ENCODE measurements at places on chromosomes 12 and 14.
A peak's percentile ranks its signal among the peaks of the same experiment; 100 is the strongest.

DNA sequence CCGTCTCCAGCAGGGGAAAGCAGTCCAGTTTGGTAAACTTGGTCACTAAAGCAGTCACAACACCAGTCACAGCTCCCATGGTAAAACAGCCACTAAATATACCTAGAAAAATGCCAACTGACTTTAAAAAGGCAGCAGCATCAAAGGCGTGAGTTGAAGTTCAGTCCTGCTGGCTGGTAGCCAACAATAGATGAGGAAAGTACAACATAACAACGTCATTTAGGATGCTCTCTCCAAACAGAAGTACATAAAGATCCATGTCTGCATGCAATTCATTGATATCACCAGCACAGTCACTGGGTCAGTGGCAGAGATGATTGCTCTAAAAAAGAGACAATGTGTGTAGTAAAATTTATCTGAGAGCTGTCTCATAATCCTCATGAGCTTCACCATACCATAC, 59.3 kb upstream of the TMPO start:
- DNase-seq = no peak

DNA sequence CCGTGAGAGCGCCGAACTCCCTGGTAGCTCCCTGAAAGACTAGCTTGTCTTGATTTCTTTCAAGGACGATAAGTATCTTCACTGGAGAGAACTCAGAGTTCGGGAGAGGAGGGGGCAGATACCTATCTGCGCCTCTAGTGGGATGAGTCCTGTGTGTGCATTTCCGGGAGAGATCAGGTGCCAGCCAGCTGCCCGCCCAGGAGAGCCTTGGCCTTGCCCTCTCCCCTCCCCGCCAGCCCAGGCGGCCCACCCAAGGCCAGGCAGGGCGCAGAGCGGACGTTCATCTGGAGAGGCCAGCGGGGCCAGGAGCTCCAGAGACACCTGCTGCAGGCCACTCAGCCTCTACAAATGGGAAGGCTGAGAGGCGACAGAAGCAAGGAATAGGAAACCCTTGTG, 1.0 kb downstream of the CD9 start:
- DNase-seq = no peak

DNA sequence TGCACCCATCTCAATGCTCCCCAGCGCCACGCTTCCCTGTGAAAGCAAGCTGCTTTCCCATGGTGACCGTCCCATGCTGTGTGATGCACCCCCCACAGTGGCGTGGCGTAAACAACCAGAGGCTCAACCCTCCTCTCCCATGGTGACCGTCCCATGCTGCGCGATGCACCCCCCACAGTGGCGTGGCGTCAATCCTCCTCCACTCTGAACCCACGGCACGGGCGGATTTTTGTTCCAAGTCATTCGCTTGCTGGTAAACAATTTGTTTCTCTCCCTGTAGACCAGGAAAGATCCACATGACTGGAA, 8.9 kb downstream of the STX2 start:
- DNase-seq = no peak

- no peak for DNase-seq
Observed at GRCh38 chr12:34350092-34351041, 328.1 kb downstream of the ALG10 start.

DNA sequence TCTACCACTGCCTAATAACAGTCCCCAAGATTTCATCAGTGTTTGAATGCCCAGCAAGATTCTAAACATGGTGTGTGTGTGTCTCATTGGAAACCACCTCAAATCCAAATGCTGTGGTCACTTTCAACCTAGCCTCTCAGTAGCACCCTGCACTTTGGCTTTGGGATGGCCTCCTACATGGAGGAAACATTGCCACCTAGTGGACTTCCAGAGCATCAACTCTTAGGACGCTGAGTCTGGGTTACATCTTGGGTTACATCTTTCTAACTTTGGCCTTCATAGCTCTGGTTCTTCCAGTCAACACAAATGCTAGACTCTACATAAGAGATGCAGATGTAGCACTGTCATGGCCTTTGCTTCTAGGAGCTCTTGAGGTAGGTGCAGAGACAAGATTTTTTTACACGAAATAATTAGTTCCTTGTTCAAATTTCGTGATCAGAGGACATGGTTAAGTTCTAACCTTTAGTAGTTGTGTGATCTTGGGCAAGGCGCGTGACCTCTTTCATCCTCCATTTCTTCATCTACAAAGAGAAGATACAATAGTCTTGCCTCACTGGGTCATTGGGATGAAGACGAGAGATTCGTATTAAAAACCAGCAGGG, 113.5 kb upstream of the VASH1 start:
- DNase-seq = peak; percentile 52

- no peak for DNase-seq
Observed at GRCh38 chr12:132326646-132327045, 2.7 kb downstream of the GALNT9 start.

- DNase-seq = no peak
Observed at GRCh38 chr14:27187136-27187535, 589.3 kb upstream of the NOVA1 start.

DNA sequence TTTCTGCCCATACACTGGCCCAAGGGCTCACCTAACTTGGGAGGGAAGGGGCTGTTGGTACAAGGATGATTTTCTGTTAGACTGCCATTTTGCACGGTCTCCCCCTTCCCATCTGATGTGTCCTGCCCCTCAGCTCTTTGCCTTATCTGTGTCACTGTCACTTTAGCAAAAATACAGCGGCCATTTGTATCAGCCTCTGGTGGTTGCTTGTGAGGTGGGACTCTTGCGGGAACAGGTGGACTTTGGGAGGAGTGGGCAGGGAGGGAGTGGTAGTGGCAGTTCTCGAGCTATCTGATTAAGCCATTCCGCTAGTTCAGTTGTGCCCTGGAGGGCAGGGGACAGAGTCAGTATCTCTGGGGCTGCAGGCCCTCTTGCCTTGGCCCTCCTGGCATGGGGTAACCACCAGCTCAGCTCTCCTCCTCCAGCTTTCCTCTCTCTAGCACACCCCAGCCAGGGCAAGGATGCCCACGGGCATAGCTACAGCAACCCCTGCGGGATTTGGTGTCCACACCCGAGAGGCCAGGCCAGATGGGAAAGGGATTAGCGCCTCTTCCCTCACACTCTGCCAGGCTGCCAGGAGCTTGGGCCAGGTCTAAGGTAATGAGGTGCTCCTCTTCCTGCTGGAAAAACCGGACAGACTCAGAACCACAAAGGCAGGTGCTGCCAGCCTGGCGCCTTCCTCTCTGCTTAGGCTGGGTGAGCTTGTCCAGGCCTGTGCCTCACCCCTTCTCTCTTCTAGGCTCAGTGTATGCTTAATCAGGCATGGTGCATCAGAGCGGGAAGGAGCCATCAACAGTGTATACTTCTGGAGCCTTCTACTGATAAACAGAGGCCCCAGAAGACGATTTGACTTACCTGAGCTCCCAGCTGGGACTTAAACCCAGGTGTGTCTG, 8.7 kb downstream of the SLC48A1 start:
- DNase-seq = no peak

DNA sequence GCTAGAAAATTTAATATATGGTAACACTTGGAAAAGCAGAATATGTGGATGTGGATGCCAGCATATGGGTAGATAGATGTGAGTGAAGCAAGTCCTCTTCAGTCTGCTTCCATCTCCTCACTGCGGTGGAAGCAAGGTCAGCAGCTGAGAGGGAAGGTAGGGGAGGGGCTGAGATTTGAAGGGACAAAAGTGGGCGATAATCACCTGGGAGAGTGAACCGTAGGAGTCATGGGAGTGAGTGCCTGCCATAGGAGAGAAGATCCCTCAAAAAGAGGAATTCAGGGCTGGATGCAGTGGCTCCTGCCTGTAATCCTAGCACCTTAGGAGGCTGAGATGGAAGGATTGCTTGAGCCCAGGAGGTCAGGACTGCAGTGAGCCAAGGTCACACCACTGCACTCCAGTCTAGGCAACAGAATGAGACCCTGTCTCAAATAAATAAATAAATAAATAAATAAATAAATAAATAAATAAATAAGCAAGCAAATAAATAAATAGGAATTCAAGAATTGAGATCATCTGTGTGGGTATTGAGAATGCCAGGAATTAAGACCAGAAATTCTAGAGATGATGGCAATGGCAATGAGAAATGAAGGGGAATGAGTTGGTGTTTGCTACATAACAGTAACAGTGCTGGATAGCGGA, 123.4 kb downstream of the BICD1 start:
- DNase-seq = no peak

DNA sequence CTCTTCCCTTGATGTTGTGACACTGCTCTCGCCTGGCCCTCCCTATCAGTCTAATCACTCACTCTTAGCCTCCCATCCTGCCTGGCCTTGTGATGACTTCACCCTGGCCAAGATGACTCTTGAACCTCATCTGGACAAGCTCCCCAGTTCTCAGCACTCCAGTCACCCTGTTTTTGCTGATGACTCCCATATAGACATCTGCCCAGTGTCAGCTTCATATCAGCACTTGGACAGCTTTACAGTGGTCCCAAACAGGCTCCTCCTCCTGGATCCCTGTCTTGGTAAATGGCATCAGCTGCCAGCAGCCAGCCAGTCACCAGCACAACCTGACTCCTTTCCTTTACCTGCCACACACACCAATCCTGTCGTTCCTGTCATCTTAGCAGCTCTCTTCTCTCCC, 104.2 kb downstream of the POLR3B start:
- DNase-seq = peak; percentile 13

DNA sequence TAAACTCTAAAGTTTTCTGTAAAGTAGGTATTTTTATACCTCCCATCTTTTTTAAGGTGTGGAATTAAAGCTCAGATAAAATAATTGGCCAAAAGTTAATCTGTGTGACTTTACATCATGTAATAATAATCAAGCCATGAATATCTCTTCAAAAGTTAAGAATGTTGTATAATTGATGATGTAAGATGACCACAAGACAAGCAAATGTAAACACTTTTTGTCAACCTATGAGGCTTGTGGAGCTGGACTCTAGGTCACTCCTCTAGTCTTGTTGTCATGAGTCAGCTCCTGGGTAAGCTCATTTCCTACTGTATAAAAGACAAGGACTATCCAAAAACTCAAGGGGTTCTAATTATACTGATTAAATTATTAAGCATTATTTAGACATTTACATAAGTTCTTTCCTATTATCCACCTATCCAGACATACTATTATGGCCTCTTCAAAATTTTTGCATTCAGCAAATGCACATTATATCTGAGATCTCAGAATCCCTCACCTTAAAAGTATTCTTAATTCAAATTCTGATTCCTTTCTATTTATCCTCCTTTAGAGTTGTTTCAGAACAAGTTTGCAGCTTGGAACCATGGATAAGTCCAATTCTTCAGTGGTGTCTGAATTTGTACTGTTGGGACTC, at the start of gene OR4K5:
Gene OR4K5 (plus strand): TSS at position 587 of the 637 bp plus-strand sequence. CDS start 0 bp downstream, at position 587.
- no peak for DNase-seq

DNA sequence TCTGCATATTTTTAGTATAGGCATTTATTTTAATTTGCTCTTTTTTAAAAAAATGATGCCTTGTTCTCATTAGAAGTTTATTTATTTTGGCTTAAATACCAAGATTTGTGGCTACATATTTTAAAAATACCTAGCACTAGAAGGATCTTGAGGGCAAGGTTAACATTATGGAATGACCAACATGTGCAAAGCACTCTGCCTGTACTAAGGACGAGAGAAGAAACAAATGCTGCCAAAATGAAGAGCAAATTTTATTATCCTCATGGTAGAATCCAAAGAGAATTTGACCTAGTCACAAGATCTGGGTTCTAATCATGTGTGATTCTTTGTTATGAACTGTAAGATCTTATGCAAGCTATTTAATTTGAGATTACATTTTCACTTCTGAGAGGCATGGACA, 2.8 kb downstream of the CAND1 start:
- DNase-seq = no peak

DNA sequence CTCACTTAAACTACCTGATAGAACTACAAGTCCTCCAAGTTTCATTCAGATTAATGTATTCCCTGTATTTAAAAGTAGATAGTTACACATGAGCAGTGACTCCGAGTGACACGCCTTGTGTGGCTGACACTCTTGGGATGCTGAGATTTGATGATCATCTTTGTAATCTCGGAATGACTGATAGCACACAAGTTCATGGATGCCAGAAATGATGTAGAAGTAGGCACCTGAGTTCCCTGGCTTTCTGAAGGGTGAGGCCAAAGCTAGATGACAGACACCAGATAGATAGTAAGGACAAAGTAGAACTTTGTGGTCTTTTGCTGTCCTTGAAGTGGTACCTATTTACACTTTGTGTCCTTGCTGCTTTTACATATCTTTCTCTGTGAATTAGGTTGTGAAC, 491.2 kb downstream of the PCNX1 start:
- DNase-seq = no peak

DNA sequence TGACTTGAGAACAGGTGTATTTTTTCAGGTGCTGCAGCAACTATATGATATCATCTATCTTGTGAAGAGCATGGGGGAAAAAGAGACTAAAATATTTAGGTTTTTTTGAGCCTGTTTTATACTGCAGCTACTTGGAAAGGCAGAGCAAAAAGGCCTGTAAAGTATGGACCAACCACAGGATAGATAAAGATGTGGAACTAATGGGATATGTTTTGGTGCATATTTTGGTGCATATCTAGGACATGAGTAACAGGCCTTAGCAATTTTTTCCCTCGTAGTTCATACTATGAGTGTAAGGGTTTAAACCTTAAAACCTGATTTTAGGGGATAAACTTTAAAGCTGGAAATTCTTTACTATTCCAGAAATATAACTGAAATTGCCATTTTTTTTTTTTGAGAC, 6.0 kb upstream of the GTSF1 start:
- peak; percentile 47 for DNase-seq

DNA sequence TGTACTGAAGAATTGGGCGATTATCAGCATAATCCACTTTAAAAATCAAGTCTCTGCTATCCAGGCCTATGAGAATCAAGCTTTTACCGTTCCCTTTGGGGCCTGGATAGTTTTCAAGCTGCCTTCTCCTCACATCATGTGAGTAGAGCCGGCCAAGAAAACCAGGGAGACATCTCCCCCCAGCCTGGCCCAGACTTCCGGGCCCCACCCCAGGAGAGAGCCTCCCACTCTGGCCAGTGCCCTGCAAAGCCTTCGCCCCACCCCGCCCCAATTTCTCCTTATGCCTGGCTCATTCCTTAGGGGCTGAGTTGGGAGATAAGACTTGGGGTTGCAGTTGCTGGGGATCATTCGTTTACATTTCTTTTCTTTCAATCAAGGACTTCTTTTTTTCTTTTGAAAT, 1.4 kb upstream of the TMEM132C start:
- no peak for DNase-seq

- no peak for DNase-seq
Observed at GRCh38 chr14:98623788-98624415, 648.1 kb downstream of the BCL11B start.

DNA sequence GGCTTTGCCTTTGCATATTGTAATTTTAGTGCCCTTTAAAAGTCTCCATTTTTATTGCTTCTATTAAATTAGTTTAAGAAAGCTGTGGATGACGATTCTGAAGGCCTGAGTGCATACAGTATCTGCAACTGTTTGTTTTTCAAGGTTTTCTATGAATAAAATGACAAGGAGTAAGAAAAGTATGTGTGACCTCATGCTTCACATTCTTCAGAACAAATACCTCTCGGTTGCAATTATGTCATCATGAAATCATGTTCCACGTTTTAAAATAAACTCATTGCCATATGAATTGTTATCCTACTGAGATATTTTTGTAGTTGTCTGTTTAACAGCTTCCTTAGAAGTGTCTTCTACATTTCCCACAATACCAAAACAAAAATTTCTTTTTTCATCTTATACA, 374.6 kb downstream of the MDGA2 start:
- no peak for DNase-seq

All from amniotic epithelial cell (primary cell).